RPMI8226 (cell line): ENCODE measurements at places on chromosomes 1 and 21.

- DNase-seq: no peak
Measured at GRCh38 chr1:61274939-61275338, 192.6 kb downstream of the NFIA start.

GRCh38 chr21:43274946-43275310, 106.1 kb downstream of the CRYAA start:
- DNase-seq: no peak

DNA sequence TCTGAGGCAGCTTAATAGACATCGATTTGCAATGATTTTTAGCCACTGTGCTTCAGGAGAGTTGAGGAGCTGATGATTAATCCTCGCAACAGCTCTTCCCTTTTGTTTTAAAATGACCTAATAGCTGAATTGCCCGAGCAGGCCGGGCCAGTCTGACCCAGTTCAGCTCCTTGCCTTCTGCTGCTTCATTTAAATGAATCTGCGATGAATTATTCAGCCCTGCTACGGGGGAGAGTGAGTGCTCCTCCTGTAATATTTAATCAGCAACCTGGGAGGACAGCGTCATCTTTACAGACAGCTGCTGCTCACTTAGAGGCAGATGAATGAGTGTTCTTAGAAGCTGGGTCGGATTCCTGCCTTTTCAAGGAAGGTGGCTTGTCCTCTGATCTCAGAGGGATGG, 325.1 kb downstream of the CAMTA1 start:
- no peak for DNase-seq

DNA sequence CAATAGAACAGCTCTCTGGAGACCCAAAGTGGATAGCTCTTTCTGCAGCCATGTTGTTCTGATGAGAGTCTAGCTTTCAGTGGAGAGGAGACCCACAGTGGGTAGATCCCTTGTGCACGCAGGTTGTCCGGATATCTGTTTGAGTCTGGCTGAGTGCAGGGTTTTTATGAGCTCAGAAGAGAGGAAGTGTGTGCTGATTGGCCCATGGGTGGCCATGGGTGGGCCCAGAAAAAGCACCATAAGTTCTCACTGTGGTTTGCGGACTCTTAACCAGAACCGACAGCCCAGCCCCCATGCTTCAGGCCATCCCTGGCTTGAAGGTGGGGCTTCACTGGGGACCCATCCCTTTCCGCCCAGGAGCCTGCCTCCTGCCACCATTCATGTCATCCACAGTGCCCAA, 17.0 kb downstream of the FAM20B start:
- no peak for DNase-seq

- peak; percentile 83 for DNase-seq
Measured at GRCh38 chr1:36650200-36651065, 167.7 kb upstream of the CSF3R start.

GRCh38 chr1:195898373-195898772, 709.9 kb downstream of the KCNT2 start:
- DNase-seq: no peak

- DNase-seq: no peak
Measured at GRCh38 chr1:239123260-239123659, 263.1 kb upstream of the CHRM3 start.

GRCh38 chr1:112672842-112673241, 1.6 kb upstream of the MOV10 start:
- no peak for DNase-seq

DNA sequence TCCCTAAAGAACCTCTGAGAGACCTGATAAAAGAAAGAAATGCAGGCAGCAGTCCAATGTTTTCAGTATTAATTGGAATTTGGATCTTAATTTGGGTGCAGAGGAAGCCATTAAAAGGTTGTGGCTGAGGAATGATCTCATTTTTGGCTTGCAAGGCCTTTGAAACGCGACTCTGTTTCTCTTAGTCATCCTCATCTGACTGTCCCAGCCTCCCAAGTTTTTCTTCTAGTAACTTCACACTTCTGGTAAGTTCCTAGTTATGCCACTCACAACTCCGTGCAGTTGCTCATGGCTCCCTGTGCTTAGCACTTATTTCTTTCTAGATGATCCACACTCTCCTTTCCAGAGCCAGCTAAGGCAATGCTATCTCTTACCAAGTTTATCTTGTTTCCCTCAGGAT, 147.4 kb upstream of the USP24 start:
- no peak for DNase-seq

GRCh38 chr21:36859744-36860501, 106.5 kb downstream of the HLCS start:
- DNase-seq: peak; percentile 72

DNA sequence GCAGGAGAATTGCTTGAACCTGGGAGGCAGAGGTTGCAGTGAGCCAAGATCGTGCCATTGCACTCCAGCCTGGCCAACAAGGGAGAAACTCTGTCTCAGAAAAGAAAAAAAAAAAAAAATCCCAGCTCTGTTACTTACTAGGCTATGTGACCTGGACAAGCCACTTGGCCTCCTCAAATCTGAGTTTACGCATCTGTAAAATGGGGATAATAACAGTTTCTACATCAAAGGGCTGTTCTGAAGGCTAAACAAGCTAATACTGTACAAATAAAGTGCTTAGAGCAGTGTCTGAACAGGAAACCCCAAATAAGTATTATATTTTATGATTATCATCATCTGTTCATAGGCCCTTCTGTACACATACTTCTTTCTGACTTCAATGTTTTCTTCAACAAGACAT, 13.6 kb downstream of the F11R start:
- no peak for DNase-seq

DNA sequence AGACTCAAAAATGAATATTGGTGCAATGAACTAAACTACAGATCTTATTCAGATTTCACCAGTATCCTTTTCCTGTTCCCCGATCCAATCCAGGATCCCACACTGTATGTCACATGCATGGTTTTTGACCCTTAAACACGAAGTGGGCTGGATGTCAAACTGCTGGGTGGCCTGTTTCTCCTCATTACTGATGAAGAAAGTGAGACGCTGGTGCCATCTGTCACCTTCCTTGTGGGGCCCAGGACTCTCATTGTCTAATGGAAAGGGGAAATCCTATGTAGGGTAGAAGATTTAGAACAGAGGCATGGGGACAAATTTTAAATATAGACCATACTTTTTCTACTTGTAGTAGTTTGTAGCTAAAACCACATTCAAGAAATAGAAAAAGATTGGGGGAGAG, 56.2 kb downstream of the DISC1 start:
- DNase-seq: no peak

GRCh38 chr1:35657851-35658250, 16.5 kb upstream of the PSMB2 start:
- DNase-seq: no peak

GRCh38 chr1:238281418-238281817, 390.7 kb upstream of the ZP4 start:
- no peak for DNase-seq

DNA sequence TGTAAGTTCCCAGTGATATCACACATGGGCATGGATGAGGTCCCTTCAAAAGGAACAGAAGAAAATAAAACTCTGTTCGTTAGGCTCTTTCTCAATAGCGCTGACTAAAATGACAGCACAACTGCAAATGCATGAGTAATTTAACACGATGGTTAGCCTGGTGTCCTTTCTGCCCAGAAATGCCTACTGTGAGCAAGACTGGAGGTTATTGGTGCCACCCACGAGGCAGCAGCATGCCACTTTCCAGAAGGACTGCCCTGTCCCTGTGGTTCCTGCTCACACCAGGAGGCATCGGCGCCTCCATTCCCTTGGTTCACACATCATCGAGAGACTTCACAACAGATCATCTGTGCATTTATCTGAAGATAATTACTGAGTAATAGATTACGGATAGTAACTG, 26.2 kb downstream of the VPS26C start:
- no peak for DNase-seq

- DNase-seq: no peak
Measured at GRCh38 chr1:112308716-112309115, 87.3 kb upstream of the CTTNBP2NL start.

- no peak for DNase-seq
Measured at GRCh38 chr1:230849451-230850224, 18.7 kb downstream of the C1orf198 start.

DNA sequence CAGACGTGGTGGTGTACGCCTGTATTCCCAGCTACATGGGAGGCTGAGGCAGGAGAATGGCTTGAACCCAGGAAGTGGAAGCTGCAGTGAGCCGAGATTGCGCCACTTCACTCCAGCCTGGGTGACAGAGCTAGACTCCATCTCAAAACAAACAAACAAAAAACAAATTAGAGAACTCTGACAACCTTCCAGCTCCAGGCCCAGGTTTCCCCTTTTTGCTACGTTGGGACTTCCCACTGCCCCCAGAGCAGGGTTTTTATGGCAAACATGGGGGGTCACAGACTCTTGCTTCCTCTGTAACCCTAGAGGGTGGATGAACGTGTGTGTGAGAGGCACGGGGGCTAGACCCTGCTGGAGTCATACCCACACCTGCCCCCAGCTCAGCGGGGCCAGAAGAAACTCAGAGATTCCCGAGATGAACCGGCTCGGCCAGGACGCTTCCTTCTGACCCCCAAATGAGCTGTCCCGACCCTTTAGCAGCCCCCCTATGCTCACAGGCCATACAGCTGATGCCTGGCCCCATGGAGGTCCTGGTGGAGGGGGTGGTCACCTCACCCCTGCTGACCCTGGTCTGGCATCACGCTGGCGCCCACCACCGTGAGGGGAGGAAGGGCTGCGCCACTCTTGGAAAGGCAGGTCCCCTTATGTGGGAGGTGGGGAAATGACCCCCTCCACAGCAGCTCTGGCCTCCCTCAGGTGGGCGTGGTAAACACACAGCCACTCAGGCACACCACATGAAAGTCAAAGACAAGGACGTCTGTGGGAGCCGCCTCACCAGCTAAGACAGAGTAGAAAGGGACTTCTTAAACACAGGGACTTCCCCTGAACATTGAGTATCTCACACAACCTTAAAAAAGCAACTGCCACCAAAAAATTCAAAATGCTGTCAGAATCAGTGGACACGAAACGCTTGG, 7.1 kb downstream of the GPR157 start:
- DNase-seq: no peak

DNA sequence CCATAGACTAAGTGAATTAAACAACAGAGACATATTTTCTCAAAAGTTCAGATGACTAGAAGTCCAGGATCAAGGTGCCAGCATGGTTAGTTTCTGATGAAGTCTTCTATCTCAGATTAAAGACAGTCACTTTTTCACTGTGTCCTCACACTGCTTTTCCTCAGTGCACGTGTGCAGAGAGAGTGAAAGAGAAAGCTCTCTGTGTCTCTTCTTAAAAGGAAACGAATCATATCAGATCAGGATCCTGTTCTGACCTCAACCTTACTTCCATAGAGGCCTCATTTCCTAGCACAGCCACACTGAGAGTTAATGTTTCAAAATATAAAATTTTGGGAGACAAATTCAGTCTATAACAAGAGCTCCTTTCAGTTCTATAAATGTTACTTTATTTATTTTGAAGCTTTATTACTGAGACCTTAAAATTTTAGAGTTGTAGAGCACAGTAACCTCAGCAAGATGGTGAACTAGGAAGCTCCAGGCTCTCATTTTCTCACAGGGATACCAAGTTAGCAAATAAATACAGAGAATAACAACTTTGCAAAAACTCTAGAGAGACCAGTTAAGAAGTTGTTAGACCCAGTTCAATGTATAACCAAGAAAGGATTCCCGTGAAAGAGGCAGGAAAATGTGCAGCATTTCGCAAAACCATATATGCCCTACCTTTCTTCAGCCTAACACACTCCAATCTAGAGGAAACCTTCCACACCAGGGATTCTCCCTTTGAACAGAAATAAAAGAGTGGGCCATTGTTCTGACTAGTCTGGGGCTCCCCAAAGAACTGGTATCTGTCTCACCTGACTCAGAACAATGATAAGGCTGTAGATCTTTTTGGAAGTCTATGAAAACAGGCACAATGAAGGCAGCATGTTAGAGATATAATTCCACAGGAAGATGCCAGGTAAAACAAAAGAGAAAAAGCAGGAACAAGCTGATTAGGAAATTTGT, 372.2 kb downstream of the MRPL39 start:
- DNase-seq: no peak

- DNase-seq: no peak
Measured at GRCh38 chr1:147434921-147435320, 106.4 kb upstream of the BCL9 start.

GRCh38 chr21:41967708-41968107, 13.9 kb upstream of the C2CD2 start:
- DNase-seq: no peak

GRCh38 chr1:94754570-94754969, 65.6 kb upstream of the SLC44A3 start:
- DNase-seq: no peak

DNA sequence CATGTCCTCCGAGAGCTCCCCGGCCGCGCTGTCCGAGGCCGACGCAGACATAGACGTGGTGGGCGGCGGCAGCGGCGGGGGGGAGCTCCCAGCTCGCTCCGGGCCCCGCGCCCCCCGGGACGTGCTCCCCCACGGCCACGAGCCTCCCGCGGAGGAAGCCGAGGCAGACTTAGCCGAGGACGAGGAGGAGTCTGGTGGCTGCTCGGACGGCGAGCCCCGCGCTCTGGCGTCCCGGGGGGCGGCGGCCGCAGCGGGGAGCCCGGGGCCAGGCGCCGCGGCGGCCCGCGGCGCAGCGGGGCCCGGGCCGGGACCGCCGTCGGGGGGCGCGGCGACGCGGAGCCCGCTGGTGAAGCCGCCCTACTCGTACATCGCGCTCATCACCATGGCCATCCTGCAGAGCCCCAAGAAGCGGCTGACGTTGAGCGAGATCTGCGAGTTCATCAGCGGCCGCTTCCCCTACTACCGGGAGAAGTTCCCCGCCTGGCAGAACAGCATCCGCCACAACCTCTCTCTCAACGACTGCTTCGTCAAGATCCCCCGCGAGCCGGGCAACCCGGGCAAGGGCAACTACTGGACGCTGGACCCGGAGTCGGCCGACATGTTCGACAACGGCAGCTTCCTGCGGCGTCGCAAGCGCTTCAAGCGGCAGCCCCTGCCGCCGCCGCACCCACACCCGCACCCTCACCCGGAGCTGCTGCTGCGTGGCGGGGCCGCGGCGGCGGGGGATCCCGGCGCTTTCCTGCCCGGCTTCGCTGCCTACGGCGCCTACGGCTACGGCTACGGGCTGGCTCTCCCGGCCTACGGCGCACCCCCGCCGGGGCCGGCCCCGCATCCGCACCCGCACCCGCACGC, 547 bp downstream of the FOXD2 start:
- no peak for DNase-seq

GRCh38 chr1:15188678-15189077, 35.1 kb downstream of the TMEM51 start:
- DNase-seq: no peak

GRCh38 chr1:233368106-233368788, 40.7 kb downstream of the MAP3K21 start:
- DNase-seq: no peak

- no peak for DNase-seq
Measured at GRCh38 chr1:85359874-85360721, 83.7 kb upstream of the BCL10 start.

- no peak for DNase-seq
Measured at GRCh38 chr1:112767646-112768045, 52.5 kb upstream of the PPM1J start.
